ENCODE measurements at places on chromosomes 5 and 9. TPM values are rescaled to one million over a fixed set of nuclear protein-coding genes. Genes with fewer than 3 reads are reported as not detected.

- DNase-seq: no peak
- peak overlapping the region; percentile 8 for H3K4me3 ChIP-seq
- peaks cover 23% of the 10 kb centered on the region for H3K4me1 ChIP-seq
Measured at GRCh38 chr9:92402826-92403745, 1.3 kb downstream of the OGN start.

- no peak overlapping the region for H3K27ac ChIP-seq
- peaks cover 8% of the 10 kb centered on the region for H3K4me1 ChIP-seq
- no peak for DNase-seq
- H3K27me3 ChIP-seq: peaks cover 4% of the 10 kb centered on the region
- no peak overlapping the region for H3K4me3 ChIP-seq
Measured at GRCh38 chr5:10543585-10544040, 20.3 kb upstream of the ANKRD33B start.

DNA sequence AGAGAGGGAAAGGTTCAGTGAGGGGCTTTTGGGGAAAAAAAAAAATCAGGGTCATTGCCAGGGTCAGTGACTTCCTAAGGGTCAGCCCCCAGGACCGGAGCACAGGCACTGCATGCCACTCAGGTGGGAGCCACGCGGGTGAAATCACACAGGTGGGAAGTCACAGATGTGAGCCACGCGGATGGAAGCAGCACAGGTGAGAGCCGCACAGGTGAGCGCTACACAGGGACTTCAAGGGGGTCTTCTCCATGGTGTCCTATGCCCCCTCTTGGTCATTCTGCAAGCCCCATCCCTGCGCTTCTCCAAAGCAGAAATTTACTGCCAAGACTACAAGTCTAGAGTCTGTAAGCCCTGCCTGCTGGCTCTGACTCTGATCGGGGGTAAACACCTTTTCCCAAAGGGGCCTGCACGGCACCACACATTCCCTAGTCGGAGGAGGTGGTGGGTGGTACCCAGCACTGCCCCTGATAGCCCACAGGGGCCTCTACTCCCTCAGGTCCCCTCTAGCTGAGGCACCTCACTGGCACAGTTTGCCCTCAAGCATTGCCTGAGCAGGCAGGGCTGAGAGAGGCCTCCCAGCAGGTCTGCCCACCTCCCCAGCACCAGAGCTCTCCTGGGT, 18.3 kb upstream of the OBP2B start:
- H3K36me3 ChIP-seq: no peaks in the 10 kb centered on the region
- H3K4me1 ChIP-seq: no peaks in the 10 kb centered on the region
- H3K4me3 ChIP-seq: no peak overlapping the region
- H3K27me3 ChIP-seq: peaks cover 9% of the 10 kb centered on the region
- DNase-seq: no peak

DNA sequence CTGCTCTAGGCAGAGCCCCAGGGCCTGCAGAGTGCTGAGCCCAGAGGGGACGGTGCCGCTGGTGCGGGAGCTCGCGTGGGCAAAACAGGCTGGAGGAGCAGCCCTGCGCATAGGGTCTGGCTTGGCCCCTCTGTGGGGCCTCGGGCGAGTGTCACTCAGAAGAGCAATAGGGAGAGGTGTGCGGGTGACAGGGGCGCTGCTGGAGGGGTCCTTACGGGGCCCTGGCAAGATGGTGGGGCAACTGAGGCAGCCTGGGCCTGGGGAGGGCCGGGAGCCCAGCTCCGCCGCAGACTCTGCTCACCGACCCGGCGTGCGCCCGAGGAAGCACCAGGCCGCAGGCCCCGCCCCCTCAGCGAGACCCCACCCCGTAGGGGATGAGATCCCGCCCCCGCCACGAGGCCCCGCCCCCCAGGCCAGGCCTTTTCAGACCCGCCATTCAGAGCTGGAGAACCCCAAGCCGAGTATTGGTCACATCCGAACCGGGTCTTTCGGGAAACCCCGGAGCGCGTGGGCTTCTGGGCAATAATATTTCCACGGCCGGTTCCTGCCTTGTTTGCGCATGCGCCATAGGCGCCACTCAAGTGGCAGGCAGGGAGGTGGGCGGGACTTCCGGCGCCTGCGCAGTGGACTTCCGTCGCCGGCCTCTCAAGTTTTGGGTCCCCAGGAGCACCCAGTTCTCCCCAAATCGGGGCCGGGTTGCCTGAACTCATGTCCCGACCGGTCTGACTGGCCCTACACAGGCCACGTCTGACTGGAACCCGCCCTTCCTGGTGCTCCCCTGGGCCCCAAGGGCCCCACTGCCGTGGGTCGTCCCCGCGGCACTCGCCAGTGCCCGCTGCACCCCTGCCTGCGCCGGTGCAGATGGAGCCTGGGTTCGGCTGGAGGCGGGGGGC, 1.3 kb upstream of the RNF208 start:
- H3K4me1 ChIP-seq: peaks cover 14% of the 10 kb centered on the region
- peak; percentile 98 for DNase-seq

GRCh38 chr5:107153283-107153682, 517.5 kb downstream of the EFNA5 start:
- H3K4me1 ChIP-seq: no peaks in the 10 kb centered on the region
- no peak for DNase-seq
- no peaks in the 10 kb centered on the region for H3K27me3 ChIP-seq
- no peaks in the 10 kb centered on the region for H3K36me3 ChIP-seq
- no peak overlapping the region for H3K27ac ChIP-seq
- no peak overlapping the region for H3K4me3 ChIP-seq

DNA sequence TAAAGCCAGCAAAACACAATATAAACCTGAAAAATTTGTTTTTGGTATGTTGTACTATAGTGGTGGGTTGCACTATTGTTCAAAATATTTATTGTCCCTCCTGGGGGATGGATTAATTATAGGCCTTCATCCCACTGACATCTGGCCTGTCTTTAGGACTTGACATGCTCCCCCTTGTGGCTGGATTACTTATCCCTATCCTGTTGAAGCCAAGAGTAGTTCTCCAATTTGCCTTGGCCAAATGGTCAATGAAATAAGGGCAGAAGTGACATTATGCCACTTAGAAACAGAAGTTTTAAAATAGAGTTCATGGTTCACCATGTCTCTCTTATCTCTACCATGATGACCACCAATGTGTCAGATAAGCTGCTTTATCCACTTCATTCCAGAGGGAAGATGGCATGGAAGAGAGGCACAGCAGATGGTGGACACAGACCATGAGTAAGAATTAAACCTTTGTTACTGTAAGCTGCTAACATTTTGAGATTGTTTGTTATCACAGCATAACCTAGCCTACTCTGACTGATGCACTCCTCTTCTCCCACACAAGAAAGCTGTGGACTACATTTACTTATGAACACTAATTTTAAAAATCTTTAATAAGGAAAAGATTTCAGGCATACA, 29.2 kb upstream of the ARHGEF28 start:
- H3K36me3 ChIP-seq: no peaks in the 10 kb centered on the region
- H3K4me1 ChIP-seq: no peaks in the 10 kb centered on the region
- H3K4me3 ChIP-seq: no peak overlapping the region
- H3K27ac ChIP-seq: no peak overlapping the region
- DNase-seq: no peak

DNA sequence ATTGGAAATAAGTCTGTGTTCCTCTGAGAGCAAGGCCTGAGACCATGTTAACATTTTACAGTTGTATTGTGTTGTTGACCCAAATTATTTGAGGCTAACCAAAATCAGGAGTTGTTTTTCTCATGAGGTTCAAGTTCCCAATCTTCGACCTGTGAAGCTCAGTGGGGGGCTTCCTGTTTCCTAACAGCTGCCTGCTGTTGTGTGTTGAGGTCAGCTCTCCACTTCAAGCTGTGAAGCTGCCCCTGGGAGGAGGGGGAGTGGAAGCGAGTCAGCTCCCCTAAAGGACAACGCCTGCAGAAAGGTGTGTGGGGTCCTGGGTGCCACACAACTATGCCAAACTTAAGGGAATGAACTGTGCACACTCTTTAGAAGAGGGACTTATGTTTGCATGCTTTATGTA, 295.5 kb downstream of the IRX1 start:
- no peak for DNase-seq
- H3K36me3 ChIP-seq: no peaks in the 10 kb centered on the region
- H3K4me3 ChIP-seq: no peak overlapping the region
- no peak overlapping the region for H3K27ac ChIP-seq
- H3K27me3 ChIP-seq: no peaks in the 10 kb centered on the region

- no peaks in the 10 kb centered on the region for H3K36me3 ChIP-seq
- peak overlapping the region; percentile 92 for H3K27ac ChIP-seq
- no peak overlapping the region for H3K4me3 ChIP-seq
- H3K4me1 ChIP-seq: peaks cover 56% of the 10 kb centered on the region
Measured at GRCh38 chr5:55600497-55601203, 65.9 kb upstream of the PLPP1 start.

The CD274 gene
- total RNA-seq: 25.9 TPM

- peaks cover 32% of the 10 kb centered on the region for H3K4me1 ChIP-seq
- H3K4me3 ChIP-seq: no peak overlapping the region
- no peaks in the 10 kb centered on the region for H3K36me3 ChIP-seq
- no peaks in the 10 kb centered on the region for H3K27me3 ChIP-seq
- no peak for DNase-seq
- peak overlapping the region; percentile 63 for H3K27ac ChIP-seq
Measured at GRCh38 chr5:14226149-14226548, 83.0 kb downstream of the TRIO start.

The GABRG2 gene
- not detected for total RNA-seq

GRCh38 chr5:122756264-122756911, 18.5 kb upstream of the SNX2 start:
- DNase-seq: no peak
- no peak overlapping the region for H3K4me3 ChIP-seq
- no peaks in the 10 kb centered on the region for H3K27me3 ChIP-seq
- H3K4me1 ChIP-seq: no peaks in the 10 kb centered on the region
- peak overlapping the region; percentile 47 for H3K27ac ChIP-seq
- no peaks in the 10 kb centered on the region for H3K36me3 ChIP-seq

GRCh38 chr9:94612071-94612470, 18.4 kb upstream of the FBP2 start:
- no peak overlapping the region for H3K4me3 ChIP-seq
- H3K36me3 ChIP-seq: peaks cover 11% of the 10 kb centered on the region
- H3K4me1 ChIP-seq: no peaks in the 10 kb centered on the region
- H3K27ac ChIP-seq: no peak overlapping the region
- DNase-seq: no peak
- no peaks in the 10 kb centered on the region for H3K27me3 ChIP-seq

The GCNT1 gene
- total RNA-seq: 8.5 TPM

GRCh38 chr9:70303268-70303667, 44.5 kb downstream of the SMC5 start:
- DNase-seq: no peak
- no peak overlapping the region for H3K4me3 ChIP-seq
- no peaks in the 10 kb centered on the region for H3K27me3 ChIP-seq

DNA sequence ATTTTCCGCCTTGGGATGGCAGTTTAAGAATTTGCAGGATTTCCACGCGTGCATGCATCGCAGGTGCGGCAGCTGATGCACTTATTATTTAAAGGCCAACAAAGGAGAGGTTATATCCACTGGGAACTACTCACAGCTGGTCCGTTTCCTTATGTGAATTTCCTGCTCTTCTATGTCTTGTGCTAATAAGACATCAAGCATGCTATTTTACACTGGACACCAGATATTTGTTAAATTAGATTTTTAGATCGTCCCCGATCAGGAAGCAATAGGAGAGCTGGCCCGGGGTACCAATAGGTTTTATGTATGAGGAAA, 476 bp upstream of the DTWD2 start:
- H3K27ac ChIP-seq: peak overlapping the region; percentile 92
- DNase-seq: no peak
- no peaks in the 10 kb centered on the region for H3K27me3 ChIP-seq
- no peaks in the 10 kb centered on the region for H3K4me1 ChIP-seq

- H3K4me3 ChIP-seq: no peak overlapping the region
- H3K4me1 ChIP-seq: no peaks in the 10 kb centered on the region
- no peak overlapping the region for H3K27ac ChIP-seq
- H3K27me3 ChIP-seq: no peaks in the 10 kb centered on the region
Measured at GRCh38 chr9:110712955-110713354, 44.4 kb downstream of the MUSK start.

- H3K4me1 ChIP-seq: no peaks in the 10 kb centered on the region
- H3K4me3 ChIP-seq: no peak overlapping the region
- H3K27me3 ChIP-seq: no peaks in the 10 kb centered on the region
- H3K27ac ChIP-seq: no peak overlapping the region
Measured at GRCh38 chr5:97839341-97840086, 656.5 kb upstream of the RIOK2 start.

The FOXD4 gene
- 0.75 TPM for total RNA-seq

- H3K36me3 ChIP-seq: no peaks in the 10 kb centered on the region
- H3K4me1 ChIP-seq: no peaks in the 10 kb centered on the region
- no peak for DNase-seq
- H3K27ac ChIP-seq: no peak overlapping the region
- no peaks in the 10 kb centered on the region for H3K27me3 ChIP-seq
Measured at GRCh38 chr5:102583276-102584124, 84.7 kb upstream of the SLCO6A1 start.

- no peak overlapping the region for H3K27ac ChIP-seq
- no peaks in the 10 kb centered on the region for H3K4me1 ChIP-seq
- H3K27me3 ChIP-seq: peaks cover 32% of the 10 kb centered on the region
- H3K4me3 ChIP-seq: no peak overlapping the region
Measured at GRCh38 chr5:77963795-77964194, 187.7 kb upstream of the TBCA start.

The TNC gene
- total RNA-seq: 52.9 TPM

- no peak overlapping the region for H3K27ac ChIP-seq
- no peak for DNase-seq
- peaks cover 18% of the 10 kb centered on the region for H3K4me1 ChIP-seq
- no peaks in the 10 kb centered on the region for H3K36me3 ChIP-seq
Measured at GRCh38 chr9:4594994-4595393, 67.1 kb upstream of the PLPP6 start.

The SOX30 gene
- total RNA-seq: 0.12 TPM

The F2RL1 gene
- 8.0 TPM for total RNA-seq

- H3K4me1 ChIP-seq: peaks cover 7% of the 10 kb centered on the region
- no peaks in the 10 kb centered on the region for H3K36me3 ChIP-seq
- H3K27ac ChIP-seq: no peak overlapping the region
Measured at GRCh38 chr9:114072184-114073140, 5.6 kb downstream of the AMBP start.

DNA sequence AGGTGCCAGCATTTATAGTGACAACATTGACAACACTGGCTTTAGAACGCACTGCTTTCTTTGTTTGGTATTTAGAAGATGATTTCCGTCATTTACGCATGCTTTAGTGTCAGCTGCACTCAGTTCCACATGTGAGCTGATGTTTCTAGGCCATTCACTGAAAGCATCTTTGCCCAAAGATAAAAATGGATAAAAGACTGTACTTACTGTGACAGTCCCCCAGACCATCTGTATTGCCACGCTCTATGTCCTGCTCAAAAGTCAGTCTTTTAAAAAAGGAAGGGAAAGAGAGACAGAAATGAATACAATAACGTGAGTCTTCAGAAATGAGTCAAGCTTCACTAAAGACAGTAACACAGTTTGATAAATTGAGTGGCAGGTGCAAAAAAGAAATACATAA, 99.3 kb downstream of the SEMA6A start:
- no peak overlapping the region for H3K4me3 ChIP-seq
- no peaks in the 10 kb centered on the region for H3K4me1 ChIP-seq

GRCh38 chr5:141674747-141675146, 7.3 kb downstream of the ARAP3 start:
- no peak overlapping the region for H3K4me3 ChIP-seq
- H3K4me1 ChIP-seq: no peaks in the 10 kb centered on the region
- no peak overlapping the region for H3K27ac ChIP-seq
- H3K36me3 ChIP-seq: peaks cover 13% of the 10 kb centered on the region
- H3K27me3 ChIP-seq: no peaks in the 10 kb centered on the region

The TSSK1B gene
- not detected for total RNA-seq

GRCh38 chr5:164013077-164013670, 507.8 kb downstream of the MAT2B start:
- no peak overlapping the region for H3K4me3 ChIP-seq
- H3K4me1 ChIP-seq: no peaks in the 10 kb centered on the region
- DNase-seq: no peak
- H3K27ac ChIP-seq: no peak overlapping the region
- H3K27me3 ChIP-seq: no peaks in the 10 kb centered on the region

- no peak for DNase-seq
- H3K4me1 ChIP-seq: peaks cover 46% of the 10 kb centered on the region
- H3K4me3 ChIP-seq: peak overlapping the region; percentile 63
- H3K27me3 ChIP-seq: no peaks in the 10 kb centered on the region
Measured at GRCh38 chr9:78030296-78030552, 1.4 kb downstream of the GNAQ start.

The TRPM3 gene
- 0.35 TPM for total RNA-seq

Measured in upper lobe of right lung (tissue), 1 donor.